ENCODE measurements at places on chromosomes 16 and 17.

DNA sequence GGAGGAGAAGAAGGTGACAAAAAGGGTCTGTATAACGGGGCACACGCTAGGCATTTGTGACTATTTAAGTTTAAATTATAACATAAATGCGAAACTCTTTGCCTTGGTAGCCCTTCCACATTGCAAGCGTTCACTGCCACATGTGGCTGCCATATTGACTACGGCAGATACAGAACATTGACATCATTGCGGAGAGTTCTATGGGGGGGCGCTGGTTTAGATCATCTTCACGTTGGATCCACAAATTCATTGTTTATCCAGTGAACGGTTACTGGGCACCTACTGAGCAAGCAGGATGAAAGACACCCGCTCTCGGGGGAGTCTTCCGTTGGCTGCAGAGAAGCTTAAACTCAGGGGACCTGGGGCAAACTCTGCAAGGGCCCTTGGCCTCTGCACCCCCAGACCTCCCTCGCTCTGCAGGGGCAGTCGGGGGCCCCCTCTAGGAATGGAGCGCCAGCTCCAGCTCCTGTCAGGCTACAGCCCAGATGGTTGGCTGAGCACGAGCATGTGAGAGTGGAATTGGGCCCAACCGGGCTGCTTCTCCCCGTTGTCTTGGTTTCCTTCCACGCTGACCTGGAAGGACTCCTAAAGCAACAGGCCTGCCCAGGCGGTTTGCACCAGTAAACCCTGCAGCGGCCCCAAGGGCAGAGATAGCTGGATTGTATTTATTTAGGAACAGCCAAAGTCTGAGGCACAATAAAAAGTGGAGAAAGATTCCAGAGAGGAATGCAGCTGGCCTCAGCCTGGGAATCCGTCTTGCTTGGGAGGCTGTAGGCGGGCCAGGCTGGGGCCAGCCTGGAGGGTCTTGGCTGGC is 172.2 kb downstream of the SEC14L1 start:
- peak; percentile 76 for DNase-seq

GRCh38 chr16:85994492-85995490 is 95.8 kb downstream of the IRF8 start:
- no peak for DNase-seq

DNA sequence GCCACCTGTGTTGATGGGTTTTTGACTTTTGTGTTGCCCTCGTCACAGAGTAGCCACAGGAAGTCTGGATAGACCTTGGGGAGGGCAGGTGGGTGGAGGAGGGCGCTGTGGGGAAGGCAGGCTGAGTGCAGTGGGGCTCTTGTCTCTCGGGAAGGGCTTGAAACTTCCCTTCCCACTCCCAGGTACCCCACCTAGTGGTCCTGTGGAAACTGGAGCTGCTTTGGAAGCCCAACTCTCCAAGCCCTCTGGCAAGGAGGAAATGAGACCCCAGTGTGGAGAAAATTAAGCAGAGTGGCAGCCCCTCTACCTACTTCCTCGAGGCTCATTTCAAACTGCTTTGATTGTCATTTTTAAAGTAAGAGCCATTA is 9.2 kb downstream of the CA5A start:
- DNase-seq: no peak

- no peak for DNase-seq
Measured at GRCh38 chr16:86505185-86505898, 5.0 kb upstream of the FOXF1 start.

DNA sequence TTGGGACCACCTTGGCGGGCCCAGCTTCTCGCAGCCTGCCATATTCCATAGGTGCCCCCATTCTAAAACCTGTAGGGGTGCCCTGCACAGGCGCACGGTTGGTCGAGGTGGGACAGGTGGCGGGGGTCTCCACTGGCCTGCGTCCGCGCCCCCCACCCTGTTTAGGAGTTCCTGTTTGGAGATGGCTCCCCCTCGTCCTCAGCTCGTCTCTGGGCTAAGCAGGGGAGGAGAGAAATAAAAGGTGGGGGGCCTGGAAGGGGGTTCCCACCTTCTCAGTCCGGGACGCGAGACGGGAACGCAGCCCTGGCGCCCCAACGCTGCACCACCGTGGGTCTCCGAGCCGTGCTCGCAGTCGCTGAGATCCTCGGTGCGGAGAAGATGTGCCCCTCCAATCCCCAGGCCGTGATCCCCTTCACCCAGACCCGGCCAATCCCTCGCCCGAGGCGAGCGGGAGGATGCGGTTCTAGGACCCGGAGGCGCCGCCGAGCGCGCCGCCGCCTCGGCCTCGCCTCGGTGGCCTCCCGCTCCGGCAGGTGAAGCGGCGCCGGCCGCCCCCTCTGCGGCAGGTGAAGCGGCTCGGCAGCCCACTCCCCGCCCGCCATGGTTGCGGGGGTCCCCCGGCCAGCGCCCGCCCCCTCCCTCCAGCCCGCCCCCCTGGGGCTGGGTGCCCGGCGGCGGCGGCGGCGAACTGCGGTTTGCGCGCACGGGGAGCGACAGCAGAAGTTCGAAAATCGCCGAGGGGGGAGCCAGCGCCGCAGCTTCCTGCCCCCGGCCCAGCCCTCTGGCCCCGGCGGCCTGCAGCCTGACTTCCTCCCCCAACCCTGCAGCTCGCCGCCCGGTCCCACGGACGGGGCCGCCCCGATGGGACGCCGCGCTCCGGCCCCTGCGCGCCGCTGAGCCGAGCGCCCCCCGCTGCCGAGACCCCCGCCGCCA is at the start of gene FMNL1:
Gene FMNL1, plus strand, starts transcription at position 805 of the 933 bp plus-strand sequence. CDS start 240 bp downstream, outside the sequence.
- no peak for DNase-seq

DNA sequence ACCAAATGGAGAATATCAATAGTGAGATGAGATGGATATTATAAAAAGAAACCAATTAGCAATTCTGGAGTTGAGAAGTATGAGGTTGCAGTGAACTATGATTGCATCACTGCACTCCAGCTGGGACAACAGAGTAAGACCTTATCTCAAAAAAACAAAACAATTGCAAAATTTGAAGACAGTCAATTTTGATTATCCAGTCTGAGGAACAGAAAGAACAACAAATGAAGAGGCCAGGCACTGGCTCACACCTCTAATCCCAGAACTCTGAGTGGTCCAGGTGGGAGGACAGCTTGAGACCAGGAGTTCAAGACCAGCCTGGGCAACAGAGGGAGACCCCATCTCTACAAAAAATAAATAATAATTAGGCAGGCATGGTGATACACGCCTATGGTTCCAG is 35.0 kb downstream of the USP32 start:
- DNase-seq: no peak

DNA sequence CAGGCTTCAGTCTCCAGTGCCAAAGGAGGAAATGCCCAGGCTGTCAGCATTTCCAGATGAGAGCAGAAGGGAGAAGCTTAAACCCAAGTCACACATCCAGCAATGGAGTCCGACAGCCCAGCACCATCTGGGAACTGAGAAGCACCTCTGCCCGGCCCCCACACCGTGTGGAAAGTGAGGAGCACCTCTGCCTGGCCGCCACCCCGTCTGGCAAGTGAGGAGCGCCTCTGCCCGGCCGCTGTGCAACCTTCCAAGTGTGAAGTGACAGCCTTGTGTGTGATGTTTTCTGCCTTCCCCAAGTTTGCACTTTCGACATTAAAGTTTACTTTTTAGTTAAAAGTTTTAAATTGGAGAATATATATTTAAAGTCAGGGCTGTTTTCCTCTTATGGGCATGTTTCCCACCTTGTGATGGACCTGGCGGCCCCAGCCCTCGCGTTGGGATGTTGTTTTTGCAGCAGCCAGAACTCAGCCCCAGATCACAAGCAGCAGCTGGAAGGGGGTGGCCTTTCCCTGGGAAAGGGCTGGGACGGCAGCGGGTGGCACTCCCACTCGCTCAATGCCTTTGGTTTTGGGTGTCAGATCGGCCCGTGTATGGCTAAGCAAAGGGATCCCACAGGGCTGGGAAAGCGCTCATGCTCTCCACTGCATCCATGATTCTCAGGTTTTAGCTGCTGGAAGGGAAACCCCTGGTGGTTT is 7.2 kb downstream of the CCDC137 start:
- no peak for DNase-seq

GRCh38 chr16:76371441-76371840 is 94.2 kb downstream of the CNTNAP4 start:
- DNase-seq: no peak

- no peak for DNase-seq
Measured at GRCh38 chr17:75721463-75722011, 278 bp downstream of the ITGB4 start.

GRCh38 chr16:19177111-19177739 is 9.2 kb downstream of the SYT17 start:
- no peak for DNase-seq

DNA sequence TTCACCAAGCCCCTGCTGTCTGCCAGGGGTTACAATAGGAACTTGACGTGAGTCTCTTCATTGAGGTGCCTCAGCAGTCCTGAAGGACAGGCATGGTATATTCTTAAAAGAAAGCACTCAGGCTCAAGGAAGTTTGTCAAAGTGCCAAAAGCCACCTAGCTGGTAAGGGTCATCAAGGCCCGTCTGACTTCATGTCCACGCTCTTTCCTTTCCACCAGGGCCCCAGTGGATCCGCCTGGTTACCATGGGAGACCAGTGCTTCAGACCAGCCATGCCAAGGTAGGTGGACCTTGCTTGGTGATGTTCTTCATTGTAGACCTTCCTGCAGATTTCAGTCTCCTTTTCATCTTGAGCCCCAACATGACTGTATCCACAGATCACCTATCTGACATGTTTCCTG is 27.6 kb upstream of the CCL1 start:
- DNase-seq: no peak

GRCh38 chr16:85178006-85178591 is 65.8 kb upstream of the CIBAR2 start:
- DNase-seq: no peak

GRCh38 chr17:8757189-8757588 is 1.2 kb downstream of the SPDYE4 start:
- DNase-seq: no peak

GRCh38 chr16:18003033-18003432 is 333.5 kb downstream of the NPIPA8 start:
- no peak for DNase-seq

DNA sequence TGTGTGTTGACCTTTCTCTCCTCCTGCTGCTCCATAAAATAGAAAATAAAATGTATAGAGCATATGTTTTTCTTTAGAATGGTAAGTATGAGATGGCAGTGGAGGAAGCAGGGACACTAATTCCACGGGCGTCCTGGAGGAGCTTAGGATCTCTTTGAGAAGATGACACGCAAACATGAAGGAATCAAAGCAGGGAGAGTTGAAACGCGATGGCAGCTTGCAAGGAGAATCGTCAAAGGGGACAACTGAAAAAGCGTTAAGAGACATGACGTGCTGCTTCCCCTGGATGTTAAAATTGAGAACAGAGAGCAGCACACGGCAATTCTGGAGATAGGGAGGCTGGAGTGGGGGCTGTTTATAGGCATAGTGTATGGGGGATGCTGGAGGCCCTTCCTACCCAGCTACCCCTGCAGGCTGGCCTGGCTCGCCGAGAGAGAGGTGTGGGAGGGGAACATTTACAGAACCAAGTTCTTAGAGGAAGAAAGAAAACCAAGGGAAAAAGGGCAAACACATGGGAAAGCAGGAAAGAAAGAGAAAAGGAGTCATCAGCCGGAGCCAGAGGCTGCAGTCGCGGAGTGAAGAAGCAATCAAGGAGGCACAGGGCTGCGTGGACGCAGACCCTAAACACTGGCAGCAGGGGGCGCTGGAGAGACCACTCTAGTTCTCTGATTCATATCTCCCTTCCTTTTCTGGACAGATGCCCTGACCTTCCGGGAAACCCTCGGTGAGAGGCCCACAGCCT is 55.8 kb downstream of the MYH13 start:
- DNase-seq: no peak

DNA sequence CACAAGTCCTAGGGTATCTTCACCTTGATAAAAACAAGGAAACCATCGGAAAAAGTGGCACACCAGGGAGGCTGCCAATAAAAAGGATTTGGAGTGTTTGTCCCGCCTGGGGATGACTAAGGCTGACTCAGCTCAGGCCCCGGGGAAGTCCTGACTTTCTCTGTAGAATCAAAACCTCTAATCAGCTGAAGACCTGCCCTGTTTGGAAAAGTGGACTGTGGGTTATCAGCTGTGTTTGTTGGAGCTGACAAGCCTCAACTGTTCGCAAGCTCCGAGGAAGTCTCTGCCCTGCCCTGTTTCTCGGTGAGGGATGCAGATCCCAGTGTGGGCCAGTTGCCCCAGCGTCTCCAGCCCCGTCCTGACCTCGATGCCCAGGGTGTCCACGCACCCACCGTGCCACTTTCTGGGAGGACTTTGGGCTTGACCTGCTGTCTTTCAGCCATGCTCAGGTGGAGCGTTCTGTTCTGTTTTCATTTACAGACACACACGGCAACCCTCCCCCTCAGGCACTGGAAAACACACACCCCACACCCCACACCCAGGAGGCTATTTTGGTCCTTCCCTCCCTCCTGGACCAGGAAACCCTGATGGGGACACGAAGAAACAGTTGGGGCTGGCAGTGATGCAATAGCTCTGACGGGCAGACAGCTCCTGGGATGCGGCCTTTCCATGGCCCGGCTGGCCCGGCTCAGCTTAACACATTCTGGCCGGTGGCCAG is 27.6 kb upstream of the PITPNA start:
- DNase-seq: peak; percentile 65

DNA sequence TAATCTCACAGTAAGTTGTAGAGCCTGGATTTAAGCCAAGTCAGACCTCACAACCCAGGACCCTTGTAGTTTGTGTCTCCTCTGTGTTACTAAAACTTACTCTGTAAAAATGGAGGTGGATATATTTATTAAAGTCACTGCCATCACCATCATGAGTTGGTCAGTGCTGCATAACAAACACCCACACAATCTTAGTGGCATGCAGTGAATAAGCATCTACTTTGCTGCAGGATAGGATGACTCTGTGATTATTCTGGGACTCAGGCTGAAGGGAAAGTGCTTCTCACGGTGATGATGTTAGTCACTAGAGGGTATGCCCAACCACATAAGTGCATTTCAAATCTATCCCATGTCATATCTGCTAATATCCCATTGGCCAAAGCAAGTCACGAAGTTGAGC is 398.7 kb downstream of the XYLT1 start:
- no peak for DNase-seq

DNA sequence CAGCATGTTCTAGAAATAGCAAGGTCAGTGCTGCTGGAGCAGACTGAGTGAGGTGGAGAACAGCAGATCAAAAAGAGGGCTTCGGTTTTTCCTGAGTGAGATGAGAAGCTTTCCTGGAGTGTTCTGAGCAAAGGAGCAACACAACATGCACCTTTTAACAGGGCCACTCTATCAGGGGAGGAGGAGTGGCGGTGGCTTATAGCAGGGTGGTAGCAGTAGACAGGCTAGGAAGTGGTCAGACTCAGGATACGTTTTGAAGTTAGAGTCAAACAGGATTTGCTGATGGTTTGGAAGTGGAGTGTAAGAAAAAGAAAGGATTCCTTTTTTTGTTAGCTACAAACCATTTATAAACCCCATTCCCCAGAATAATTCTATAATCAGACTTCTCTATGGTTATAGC is 12.5 kb downstream of the POLG2 start:
- DNase-seq: no peak
